ENCODE measurements at places on chromosomes 4 and X.

DNA sequence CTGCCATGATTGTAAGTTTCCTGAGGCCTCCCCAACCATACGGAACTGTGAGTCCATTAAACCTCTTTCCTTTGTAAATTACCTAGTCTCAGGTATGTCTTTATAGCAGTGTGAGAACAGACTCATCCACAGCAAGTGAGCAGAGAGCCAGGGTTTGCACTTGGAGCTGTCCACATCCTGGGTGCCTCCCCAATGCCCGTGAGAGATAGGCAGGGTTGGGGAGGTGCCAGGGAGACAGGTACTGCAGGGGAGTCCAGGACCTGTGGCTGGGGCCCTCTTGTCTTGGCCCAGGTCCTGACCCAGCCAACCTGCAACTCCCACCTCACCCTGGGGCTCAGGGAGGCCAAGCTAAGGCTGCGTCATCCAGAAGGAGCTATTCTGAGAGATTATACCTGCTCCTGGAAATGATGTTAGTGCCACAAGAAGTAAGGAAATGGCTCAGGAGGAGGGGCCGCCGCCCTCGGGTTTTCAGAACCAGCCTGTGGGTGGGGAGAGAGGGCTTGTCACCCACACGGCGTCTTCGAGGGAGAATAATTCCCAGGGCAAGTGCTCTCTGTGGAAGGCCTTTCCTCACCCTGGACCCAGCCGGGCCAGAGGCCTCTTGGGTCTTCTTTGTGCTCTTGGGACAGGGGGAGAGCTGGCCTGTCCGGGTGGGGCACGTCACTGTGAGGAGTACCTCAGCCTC is 66.5 kb downstream of the ADRA2C start:
- DNase-seq, result no peak

GRCh38 chr4:168139336-168139735 is 47.0 kb downstream of the ANXA10 start:
- DNase-seq, result no peak

- no peak for DNase-seq
Observed at GRCh38 chr4:163694385-163694784, 199.9 kb downstream of the TMA16 start.

- DNase-seq, result no peak
Observed at GRCh38 chr4:5409972-5410618, 298.3 kb downstream of the EVC2 start.

- DNase-seq, result no peak
Observed at GRCh38 chr4:1726146-1726934, 5.0 kb downstream of the TACC3 start.

DNA sequence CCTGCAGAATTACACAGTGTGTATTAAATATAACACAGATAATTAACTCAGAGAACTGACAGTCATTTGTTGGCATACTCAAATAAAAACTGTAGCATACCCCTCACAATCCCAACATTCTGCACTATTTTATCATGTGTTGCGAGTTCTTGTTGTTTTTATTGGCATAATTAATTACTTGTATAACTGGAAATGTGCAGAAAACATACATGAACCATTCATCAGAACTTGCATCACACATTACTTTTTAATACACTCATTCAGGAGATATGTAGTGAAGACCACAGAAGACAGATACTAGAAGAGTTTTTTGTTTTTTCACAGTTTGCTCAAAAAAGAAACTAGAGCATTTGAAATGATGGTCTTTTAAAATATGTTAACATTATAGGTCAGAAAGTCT is 74.6 kb upstream of the NEIL3 start:
- no peak for DNase-seq

DNA sequence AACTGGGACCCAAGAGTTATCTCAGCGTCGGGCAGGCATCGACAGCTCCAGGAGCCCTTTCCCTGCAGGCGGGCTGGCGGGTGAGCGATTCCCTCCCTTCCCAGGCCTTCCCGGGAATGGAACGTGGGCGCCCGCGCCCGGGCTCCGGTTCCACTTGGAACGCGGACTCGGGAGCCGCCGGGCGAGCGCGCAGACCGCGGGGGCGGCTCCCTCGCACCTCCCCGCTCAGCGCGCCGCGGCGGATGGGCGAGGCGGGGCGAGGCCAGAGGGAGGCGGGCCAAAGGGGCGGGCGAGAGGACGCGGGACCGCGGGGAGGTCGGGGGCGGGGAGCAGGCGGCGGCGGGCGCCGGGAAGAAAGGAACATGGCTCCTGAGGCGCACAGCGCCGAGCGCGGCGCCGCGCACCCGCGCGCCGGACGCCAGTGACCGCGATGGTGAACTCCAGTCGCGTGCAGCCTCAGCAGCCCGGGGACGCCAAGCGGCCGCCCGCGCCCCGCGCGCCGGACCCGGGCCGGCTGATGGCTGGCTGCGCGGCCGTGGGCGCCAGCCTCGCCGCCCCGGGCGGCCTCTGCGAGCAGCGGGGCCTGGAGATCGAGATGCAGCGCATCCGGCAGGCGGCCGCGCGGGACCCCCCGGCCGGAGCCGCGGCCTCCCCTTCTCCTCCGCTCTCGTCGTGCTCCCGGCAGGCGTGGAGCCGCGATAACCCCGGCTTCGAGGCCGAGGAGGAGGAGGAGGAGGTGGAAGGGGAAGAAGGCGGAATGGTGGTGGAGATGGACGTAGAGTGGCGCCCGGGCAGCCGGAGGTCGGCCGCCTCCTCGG is at the start of gene PKD2:
Gene PKD2 (plus strand): TSS at position 332 of the 818 bp plus-strand sequence. CDS start 99 bp downstream, at position 431.
- no peak for DNase-seq

DNA sequence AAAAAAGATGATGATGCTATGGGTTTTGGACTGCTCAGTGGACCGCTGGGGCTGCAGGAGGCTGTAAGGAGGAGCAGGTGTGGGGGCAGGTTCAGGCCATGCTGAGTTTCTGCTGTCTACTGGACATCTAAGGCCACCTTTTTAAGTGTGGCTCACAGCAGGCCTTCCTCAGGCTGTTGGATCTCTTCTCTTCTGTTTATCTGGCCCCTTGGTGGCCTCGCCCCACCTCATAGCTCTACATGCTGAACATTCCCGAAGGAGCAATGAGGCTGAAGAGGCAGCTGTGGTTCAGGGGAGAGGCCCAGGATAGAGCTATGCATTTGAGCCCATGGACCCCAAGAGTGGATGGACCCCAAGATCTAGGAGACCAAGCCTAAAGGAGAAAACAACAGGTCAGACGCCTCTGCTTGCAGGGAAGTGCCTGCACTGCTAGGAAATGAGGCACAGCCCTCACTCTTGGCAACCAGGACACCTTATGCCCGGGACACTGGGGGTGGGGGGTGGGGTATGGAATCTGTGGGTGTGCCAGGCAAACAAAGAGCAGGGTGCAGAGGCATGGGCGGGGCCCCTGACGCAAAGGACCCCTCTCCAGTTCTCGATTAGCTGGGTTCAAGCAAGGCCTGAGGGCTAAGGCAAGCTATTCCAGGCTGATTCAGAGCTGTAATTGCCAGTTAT is 168.9 kb downstream of the BCOR start:
- no peak for DNase-seq

GRCh38 chrX:114152130-114152529 is 431.8 kb upstream of the HTR2C start:
- no peak for DNase-seq

DNA sequence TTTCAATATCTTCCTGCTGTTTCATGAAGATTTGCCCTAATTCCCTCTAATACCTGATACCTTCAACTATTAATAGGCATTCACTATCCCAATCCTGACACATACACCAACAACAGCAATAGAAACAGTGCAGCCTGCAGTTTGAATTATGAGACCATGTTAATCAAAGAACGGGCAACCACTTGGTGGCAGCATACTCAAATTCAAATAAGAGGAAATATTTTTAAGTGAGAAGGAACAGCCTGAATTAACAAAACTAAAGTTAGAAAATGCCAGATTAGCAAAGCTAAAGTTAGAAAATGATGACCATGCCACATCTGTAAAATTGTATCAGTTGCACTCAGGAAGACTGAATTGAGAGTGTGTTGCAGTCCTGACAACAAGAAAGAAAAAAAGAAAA is 204.9 kb downstream of the SMARCA1 start:
- DNase-seq, result no peak

GRCh38 chr4:185709802-185710486 is 102.0 kb downstream of the SORBS2 start:
- DNase-seq, result no peak

GRCh38 chrX:69077895-69078455 is 87.3 kb downstream of the PJA1 start:
- no peak for DNase-seq

DNA sequence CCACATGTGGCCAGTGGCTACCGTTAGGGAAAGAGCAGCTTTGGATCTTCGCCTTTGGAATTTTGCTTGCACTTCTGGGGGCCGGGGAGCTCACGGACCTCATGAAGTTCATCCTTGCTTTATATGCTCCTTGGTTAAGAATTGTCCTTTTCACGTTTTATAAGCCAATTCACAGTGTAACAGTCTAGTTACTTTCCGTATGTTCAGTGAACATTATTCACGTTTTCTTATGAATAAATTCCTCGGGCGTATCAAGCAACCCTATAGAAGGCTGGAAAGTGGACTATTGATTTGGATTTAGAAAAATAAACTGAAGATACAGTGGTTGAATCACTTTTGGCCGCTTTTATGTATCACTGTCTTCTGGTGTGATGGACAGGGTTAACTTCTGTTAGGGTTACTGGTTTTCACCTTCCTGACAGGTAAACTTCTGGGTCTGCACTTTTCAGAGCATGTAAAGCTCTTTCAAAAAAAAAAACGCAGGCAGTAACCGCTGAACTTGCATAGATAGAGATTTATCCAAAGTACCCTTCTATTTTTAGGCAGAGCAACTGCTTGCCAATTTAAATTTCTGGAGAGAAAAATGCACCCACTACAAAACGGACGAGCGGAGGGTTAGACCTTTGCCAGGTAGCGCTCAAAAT is 569 bp upstream of the PDLIM5 start:
- DNase-seq, result no peak

DNA sequence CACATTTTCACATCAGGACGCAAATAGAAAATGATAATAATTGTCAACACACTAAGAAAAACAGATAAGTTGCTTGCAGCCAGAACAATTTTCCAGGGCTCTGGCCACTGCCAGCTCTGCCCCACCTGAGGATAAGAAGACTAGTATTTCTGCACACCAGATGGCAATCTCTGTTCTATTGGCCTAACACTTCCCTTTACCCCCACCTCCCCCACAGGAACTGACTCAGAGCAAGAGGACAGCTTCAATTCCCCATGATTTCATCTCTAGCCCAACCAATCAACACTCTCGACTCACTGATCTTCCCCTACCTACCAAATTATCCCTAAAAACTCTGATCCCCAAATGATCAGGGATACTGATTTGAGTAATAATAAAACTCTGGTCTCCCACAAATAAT is 164.0 kb downstream of the SMARCA1 start:
- no peak for DNase-seq

- DNase-seq, result no peak
Observed at GRCh38 chrX:88735835-88736234, 11.2 kb upstream of the CPXCR1 start.

DNA sequence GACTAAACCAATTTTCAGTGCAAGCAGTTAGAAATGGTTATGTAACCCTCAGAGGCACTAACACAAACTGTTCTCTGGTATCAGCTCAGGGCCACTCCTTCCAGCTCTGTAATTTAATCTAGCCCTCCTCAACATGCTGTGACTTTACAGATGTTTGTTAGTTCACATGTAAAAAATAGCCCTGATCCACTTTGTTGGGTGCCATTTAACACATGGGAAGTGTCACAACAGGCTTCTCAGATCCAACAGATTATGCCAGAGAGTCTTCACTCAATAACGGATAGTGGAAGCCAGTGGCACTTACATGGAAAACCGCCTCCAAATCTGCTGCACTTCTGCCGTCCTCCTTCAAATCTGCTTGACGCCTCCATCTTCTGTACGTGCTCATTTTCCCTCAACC is 51.6 kb downstream of the ATP8A1 start:
- no peak for DNase-seq

- DNase-seq, result no peak
Observed at GRCh38 chr4:46852800-46853199, 56.2 kb downstream of the COX7B2 start.

- no peak for DNase-seq
Observed at GRCh38 chr4:1463088-1463926, 57.1 kb upstream of the NKX1-1 start.

GRCh38 chr4:14035076-14035475 is 407.6 kb upstream of the BOD1L1 start:
- DNase-seq, result no peak

- DNase-seq, result no peak
Observed at GRCh38 chrX:39859991-39860861, 237.5 kb downstream of the BCOR start.

- DNase-seq, result no peak
Observed at GRCh38 chrX:141668371-141668770, 30.2 kb downstream of the SPANXD start.

DNA sequence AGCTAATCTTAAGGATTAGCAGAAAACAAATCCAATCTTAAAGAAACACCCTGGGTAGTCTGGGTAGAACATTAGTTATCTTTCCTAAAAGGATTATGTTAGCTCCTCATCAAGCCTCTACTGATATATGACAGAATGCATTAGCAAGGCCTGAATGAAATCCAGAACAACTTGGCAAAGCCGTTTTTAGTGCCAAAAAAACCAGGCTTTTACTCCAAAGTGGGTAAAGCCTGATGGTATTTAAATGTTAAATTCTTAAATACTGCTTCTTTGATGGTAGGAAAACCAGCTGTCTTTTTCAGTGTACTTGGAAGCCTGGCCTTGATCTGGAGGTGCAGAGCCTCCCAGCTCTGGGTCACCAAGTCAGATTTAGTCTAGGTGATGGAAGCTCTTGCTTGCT is 120.4 kb downstream of the GATB start:
- no peak for DNase-seq

- DNase-seq, result no peak
Observed at GRCh38 chr4:2245057-2245786, 3.3 kb upstream of the HAUS3 start.

DNA sequence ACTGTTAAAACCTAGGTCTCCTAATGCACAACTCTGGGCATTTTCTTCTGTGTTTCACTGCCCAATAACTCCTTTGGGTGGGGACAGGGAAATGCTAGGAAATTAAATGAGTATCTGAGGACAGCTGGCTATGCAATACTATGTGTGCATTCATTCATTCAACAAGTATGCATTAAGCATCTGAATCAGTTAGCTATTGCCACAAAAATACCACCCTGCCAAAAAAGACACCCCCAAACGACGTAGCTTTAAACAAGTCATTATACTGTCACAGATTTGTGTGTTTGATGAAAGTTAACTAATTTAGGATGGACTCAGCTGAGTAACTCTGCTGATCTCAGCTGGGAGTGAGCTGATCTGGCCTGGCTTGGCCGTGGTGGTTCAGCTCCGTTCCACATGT is 29.8 kb upstream of the PTCHD1 start:
- DNase-seq, result no peak
